ENCODE measurements at places on chromosomes 6 and 20.

DNA sequence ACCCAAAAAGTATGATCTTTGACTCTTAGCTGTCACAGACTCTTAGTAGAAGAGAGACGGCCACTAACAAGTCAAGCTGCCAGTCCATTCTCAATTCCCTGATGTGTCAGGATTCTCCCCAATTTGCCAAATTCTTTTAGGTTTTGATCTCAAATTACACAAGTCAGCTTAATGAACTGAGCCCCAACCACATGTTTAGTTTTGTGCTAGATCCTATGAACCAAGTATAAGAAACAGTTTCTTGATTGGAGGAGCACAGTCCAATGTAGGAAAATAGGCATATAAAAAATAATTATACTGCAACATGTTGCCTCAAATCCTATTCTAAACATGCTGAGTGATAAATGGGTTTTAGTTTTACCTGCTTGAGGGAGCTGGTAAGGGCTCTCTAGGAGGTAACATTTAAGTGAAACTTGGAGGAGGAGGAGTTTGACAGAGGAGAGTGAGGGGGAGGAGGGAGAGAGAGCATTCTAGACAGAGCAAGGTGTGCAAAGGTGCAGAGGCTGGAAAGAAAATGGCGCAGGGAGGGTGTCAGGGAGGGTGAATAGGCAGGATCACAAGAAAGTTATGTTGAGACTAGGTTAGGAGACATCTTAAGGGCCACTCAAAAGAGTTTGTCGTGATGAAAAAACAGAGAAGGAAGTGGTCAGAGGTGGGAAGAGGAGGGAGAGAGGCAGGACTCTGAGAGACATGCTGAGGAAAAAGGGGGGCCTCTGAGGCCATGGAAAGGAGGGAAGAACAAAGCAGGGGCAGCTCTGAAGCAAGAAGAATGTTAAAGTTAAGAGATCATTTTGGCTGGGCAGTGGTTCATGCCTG, 22.8 kb upstream of the FAM83C start:
- DNase-seq: peak; percentile 10

DNA sequence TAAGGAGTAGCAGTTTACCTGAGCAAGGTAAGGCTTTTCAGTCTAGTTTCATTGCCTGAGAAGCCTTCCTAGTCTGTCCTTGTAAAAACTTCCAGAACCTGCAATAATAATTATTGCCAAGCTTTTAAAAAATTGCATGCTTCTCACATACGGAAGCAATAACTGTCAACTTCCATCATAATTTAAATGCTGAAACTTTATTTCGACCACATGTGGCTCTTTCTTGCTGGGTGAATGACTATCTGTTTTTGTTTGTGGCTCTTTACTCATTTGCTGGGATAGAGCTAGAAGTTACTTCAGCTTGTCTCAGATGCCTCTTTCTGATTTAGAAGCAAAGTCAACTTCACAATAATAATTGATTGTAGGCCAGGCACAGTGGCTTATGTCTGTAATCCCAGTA, 95.9 kb upstream of the COL21A1 start:
- DNase-seq: no peak

DNA sequence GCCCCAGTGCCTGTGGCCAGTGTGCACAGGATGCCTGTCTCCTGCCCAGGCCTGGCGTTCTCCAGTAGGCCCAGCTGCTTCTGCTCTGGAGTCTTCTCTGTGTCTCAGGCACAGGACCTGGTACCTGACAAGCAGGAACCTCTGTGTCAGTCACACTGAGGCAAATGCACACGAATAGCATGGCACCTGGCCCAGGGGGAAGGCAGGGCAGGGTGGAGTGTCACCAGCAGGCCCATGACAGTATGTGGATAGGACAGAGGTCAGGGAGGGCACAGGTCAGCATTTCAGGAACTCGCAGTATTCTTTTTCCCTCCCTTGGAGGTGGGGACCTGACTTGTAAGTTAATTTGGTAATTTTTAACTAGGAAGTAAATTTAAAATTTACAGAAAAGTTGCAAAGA, 5.6 kb downstream of the PSMG4 start:
- no peak for DNase-seq

DNA sequence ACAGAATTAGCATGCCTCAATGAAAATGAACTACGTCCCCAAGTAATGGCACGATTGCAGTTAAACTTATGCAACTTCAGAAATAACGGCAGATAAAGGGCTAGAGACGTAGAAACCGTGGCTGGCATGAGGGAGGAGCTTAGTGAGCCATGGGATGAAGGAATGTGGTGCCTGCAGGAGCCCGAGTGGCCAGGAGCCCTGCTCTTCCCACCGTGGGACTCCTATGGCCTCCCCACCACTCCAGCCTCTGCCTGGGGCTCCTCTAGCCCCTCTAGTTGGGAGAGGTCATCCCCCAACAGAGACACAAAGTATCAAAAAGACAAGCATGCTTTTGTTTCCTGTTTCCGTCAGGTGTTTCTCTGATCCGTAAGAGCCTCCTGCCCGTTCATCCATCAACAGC, 75.1 kb upstream of the BHLHE23 start:
- no peak for DNase-seq

GRCh38 chr20:43938017-43938655, 23.5 kb downstream of the TOX2 start:
- DNase-seq: no peak

- DNase-seq: no peak
These were observed 283.7 kb downstream of the BTBD3 start for GRCh38 chr20:12201289-12201991.

Measured in common myeloid progenitor, CD34-positive (primary cell).